Urinary bladder (tissue), 4 donors: ENCODE measurements at places on chromosomes 7 and 10. TPM values are rescaled to one million over a fixed set of nuclear protein-coding genes. Genes with fewer than 3 reads are reported as not detected.

DNA sequence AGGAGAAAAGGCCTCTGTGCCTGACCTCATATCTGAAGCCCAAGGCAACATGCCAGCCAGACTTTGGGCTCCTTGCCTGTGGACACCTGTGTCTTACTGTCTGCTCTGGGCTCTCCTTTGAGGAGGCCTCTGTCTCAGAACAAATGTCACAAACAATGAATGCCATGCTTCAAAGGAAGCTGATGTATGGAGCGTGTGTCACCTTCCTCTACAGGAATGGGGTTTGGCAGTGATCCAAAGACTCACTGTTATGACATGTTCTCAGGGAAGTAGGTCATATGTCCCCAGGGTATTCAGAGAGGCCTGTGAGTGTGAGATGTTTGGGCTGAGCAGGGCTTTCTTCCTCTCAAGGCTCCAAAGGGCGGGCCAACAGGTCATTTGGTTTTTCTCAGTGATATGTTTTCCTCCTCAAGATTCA is 38.4 kb downstream of the PTPRE start:
- DNase-seq, result peak; percentile 74

- DNase-seq, result no peak
Observed at GRCh38 chr7:76230214-76230613, 28.5 kb downstream of the SRRM3 start.

The GIMAP1 gene
- polyA plus RNA-seq, result 8.0 TPM

The NKX1-2 gene
- not detected for polyA plus RNA-seq

DNA sequence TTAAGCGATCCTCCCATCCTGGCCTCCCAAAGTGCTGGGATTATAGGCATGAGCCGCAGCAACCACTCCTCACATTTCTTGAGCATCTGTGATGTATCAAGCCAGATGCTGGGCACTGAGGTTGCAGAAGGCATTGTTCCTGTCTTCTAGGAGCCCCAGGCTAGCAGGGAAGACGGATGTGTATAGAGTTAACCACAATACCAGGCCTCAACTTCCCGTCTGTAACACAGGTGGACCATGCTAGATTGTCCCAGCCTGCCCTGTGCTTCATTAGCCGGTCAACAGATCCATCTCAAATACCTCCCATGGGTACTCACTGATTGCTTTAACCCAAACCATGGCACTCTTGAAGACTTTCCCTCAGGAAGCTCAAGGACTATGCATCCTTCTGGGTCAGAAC is 1.8 kb upstream of the CLDN4 start:
- DNase-seq, result no peak

- DNase-seq, result no peak
Observed at GRCh38 chr7:81138870-81139269, 220.0 kb upstream of the SEMA3C start.

GRCh38 chr10:36739884-36740445 is 385.4 kb upstream of the ANKRD30A start:
- DNase-seq, result no peak
